NCI-H748 treated with DMSO at 0.1 percent for 48 hours (cell line): ENCODE measurements at places on chromosomes 4 and X.

GRCh38 chrX:109632906-109633504 is 8.0 kb upstream of the KCNE5 start:
- DNase-seq: no peak

- no peak for DNase-seq
These were observed 45.8 kb downstream of the TET2 start for GRCh38 chr4:105192474-105192873.

GRCh38 chr4:20393486-20394100 is 141.9 kb downstream of the SLIT2 start:
- DNase-seq: no peak

DNA sequence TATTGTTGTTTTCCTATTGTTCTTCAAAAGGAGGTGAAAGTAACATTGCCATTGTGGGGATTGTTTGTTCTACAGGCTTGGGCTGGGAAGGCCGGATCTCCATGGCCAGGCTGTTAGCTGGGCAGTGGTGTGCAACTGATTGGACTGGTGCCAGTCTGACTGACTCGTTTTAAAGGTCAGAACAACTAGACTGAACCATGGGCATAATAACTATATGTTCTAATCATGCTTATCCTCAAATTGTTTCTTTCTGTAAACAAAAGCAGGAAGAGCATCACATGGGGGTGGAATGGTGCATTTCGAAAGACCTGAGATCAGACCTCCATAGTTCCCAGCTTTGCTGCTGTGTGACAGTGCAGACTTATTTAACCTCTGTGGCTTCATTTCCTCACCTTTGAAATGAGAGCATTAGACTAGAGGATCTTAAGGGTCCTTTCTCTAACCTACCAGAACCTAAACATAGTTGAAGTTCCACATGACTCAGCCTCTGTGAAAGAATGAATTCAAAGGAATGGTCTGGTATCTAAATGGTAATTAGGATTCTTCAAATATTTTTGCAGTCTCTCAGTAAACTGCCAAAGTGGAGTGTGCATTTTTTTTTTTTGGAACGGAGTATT is 66.7 kb upstream of the PGRMC2 start:
- DNase-seq: peak; percentile 30

DNA sequence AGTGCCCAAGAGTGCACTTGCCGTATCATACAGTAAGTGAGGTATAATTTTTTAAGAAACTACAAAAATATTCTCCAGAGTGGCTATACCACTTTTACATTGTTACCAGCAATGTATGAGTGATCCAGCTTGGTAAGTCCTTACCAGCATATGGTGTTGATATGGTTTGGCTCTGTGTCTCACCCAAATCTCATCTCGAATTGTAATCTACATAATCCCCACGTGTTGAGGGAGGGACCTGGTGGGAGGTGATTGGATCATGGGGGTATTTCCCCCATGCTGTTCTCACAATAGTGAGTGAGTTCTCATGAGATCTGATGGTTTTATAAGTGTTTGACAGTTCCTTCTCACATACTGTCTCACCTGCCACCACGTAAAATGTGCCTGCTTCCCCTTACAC is 44.8 kb downstream of the RBMX start:
- no peak for DNase-seq

DNA sequence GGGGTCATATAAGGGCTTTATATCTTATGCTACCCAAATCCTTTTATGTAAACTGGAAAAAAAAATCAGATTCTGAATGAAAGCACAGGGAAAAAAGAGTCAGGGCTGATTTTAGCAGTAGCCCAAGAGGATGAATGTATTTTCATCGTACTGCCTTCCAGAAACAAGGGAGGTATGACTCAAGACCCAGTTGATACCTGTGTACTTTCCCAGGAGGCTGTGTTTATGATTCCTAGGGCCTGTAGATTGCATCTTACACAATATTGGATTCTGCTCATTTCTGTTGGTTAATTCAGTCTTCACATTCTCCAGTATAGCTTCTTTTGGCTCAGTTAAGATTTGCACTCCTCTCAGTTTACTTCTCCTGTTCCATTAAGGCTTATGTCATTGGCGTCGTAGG is 127.9 kb upstream of the LIMCH1 start:
- DNase-seq: no peak

DNA sequence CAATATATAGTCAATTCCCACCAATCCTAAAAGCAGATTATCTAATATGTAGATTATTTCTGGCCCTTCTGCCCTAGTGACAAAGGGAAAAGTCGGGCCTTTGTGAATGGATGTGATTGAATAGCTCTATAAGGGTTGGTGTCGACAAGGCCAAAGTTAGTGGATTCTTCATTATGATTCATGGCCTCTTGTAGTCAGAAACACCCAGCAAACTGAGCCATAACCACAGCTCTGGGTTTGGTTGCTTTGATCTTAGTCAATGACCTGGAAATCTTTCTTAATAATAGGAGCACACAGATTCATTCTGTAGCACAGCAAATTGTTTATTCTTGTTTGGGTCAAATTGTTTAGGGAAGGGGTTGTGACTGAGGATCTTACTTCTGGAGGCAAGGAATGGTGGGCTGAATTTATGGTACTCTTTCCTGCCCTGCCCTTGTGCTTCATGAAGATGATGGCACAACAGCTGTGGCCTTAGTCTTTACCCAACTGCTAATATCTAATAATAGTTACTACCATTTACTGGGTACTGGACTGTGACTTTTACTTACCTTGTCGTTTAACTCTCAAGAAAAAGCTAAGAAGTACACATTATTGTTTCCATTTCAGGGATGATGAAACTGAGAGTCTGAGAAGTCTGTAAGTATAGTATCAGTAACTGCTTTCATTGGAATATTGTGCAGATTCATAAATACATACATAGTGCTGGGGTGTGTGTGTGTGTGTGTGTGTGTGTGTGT is 74.0 kb downstream of the AFF2 start:
- no peak for DNase-seq

- no peak for DNase-seq
These were observed 6.3 kb upstream of the LETM1 start for GRCh38 chr4:1862055-1862911.
